ENCODE measurements at places on chromosomes 4 and X.

GRCh38 chr4:15385515-15385914 is 42.3 kb upstream of the C1QTNF7 start:
- DNase-seq, result no peak

GRCh38 chrX:20267607-20267930 is 860 bp upstream of the RPS6KA3 start:
- no peak for DNase-seq

- no peak for DNase-seq
Measured at GRCh38 chr4:182263562-182263961, 20.4 kb downstream of the TENM3 start.

- DNase-seq, result no peak
Measured at GRCh38 chrX:54934890-54935289, 14.3 kb downstream of the TRO start.

DNA sequence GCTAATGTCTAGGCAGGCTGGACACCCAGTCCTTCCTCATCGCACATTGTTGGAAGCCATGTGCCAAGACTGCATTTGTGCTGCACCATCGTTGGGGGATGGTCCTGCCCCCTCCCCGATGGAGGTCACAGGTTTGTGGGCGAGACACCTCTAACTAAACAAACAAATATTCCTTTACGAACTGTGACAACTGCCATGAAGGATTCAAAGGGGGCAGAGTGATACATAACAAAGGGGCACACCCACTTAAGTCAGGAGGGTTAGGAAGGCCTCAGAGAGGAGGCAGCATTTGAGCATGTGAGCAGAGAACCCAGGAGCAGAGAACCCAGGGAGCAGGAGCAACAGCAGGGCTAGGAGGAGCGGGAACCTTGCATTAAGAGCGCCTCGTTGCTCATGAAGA is 37.1 kb downstream of the TRIM2 start:
- DNase-seq, result no peak

GRCh38 chrX:136028383-136028984 is 43.2 kb downstream of the SLC9A6 start:
- peak; percentile 8 for DNase-seq

DNA sequence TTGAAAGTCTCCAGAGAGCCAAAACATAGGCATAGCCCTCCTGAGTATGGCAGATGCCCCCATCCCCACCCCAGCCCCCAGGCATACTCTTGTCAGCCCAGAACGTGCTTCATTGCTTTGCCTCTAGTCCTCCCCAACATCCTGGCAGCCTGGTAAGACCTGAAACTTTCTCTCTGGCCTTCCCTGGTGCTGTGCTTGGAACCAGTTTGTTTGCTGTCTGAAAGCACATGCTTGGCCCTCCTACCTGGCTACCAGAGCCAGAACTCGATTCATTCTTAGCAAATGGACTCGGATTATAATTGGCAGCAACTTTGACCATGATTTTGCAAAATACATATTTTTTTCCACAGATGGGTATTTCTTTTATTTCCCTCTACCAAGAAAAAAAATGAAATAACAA is 248.1 kb downstream of the USP46 start:
- DNase-seq, result no peak

GRCh38 chr4:173448608-173449379 is 49.9 kb upstream of the SCRG1 start:
- DNase-seq, result no peak

DNA sequence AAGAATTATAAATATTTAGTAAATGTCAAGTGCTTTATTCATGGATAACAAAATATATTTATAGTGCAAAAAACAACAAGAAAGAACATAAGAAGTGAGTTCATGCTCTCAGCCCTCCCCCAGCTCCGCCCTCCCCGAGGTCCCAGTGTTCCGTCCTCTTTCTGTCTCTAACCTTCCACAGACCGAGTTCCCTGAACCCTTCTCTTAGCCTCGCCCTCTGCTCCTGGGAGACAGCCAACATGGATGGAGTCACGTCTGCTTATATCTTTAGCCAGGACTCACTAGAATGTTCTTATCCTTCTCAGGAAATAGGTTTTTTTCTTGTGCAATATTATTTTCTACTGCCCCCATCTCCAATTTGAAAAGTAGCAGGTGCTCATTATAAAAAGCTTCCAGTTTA is 40.1 kb upstream of the HELT start:
- no peak for DNase-seq

DNA sequence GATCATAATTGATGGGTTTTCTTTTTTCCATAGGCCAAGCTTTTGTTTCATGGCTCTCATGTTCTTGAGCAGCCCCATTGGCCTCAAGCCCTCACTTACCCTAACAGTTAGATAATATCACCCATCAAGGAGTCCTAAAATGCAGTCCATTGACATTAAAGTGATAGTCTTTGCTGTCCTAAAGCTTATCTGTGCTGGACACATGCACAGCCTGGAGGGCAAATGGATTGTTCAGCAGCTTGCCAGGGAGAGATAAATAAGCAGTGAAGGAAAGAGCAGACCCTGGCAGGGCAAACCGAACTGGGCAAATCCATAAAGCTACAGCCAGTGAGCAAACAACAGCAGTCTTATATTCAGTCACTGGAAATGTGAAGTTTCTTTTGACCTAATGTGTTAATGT is 199.6 kb upstream of the MID1 start:
- DNase-seq, result no peak

- DNase-seq, result no peak
Measured at GRCh38 chr4:110287130-110287529, 88.7 kb upstream of the ELOVL6 start.

- no peak for DNase-seq
Measured at GRCh38 chr4:56086073-56086541, 137.4 kb downstream of the CEP135 start.

GRCh38 chr4:27178061-27178460 is 317.4 kb downstream of the STIM2 start:
- no peak for DNase-seq

- no peak for DNase-seq
Measured at GRCh38 chr4:3864742-3865721, 98.8 kb downstream of the ADRA2C start.

- no peak for DNase-seq
Measured at GRCh38 chrX:36909676-36910030, 98.5 kb upstream of the FAM47C start.

DNA sequence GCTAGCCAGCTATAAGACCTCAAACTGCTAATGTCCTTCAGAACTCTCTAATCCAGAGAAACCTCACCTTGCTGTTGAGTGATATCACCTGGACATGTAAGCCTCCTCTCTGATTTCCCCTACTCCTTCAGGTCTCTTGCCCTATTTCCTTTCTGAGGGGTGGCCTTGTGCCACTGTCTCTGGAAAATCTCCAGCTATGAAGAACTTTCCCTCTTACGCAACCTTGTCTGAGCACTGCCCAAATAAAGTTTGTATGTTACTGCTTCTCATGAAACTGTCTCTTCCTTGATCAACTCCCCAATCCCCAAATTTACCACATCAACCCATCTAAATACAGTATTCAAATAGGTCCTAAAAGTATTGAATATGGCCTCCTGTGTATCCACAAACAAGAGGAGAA is 53.5 kb upstream of the VEGFD start:
- DNase-seq, result no peak

DNA sequence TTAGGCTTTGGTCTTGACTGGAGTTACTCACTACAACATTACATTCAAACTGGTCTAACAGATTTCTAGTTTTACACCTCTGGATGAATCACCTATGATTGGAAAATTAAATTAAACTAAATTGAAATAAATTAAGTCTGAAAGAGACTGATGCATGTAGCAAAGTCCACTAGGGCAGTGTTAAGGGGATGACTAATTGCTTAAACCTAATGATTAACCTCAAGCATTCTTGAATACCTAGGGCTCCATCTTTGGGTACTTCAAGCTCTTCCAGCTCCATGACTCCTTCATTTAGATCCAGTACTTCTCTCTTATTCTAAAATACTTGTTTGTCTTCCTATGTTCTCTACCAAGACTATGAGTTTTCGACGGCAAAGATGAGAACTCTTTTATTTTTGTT is 86.8 kb downstream of the SH2D1A start:
- DNase-seq, result no peak

GRCh38 chr4:184573701-184574100 is 75.5 kb downstream of the CASP3 start:
- no peak for DNase-seq

DNA sequence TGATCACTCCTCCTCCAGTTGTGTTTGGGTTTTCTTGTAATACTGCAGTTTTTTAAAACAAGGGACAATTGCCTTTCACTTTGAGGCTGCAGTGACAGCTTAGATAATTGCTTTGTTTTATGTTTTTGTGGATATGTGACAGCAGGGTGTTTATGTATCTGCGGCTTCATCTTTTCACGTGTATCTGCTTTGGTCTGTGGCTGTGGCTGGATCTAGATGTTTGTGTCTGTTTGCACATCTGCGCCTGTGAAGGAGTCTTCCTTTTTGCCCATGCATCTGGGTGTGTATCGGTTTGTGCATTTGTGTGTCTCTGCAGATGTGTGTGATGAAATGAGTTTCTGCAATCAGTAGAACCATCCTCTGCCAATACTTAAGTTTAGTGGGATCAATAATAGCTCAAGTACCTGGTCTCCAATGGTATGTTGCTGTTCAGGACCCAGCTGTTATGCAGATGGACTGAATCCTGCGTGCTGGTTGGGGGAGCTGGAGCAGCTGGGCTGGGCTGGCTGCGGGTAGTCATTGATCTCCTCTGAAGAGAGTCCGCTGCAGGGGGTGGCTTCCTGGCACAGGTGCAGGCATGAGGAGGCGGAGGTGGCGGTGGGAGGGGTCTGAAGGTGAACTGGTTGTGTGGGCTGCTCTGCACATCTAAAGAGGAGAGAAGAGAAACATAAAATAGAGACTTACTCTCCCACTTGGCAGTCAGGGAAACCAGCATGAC is 390.3 kb downstream of the SH2D1A start:
- DNase-seq, result peak; percentile 81

GRCh38 chr4:95318483-95318882 is 230.3 kb downstream of the UNC5C start:
- DNase-seq, result no peak

GRCh38 chr4:7423801-7424552 is 10.8 kb downstream of the PSAPL1 start:
- DNase-seq, result no peak

GRCh38 chrX:67207912-67208311 is 335.9 kb upstream of the AR start:
- no peak for DNase-seq

DNA sequence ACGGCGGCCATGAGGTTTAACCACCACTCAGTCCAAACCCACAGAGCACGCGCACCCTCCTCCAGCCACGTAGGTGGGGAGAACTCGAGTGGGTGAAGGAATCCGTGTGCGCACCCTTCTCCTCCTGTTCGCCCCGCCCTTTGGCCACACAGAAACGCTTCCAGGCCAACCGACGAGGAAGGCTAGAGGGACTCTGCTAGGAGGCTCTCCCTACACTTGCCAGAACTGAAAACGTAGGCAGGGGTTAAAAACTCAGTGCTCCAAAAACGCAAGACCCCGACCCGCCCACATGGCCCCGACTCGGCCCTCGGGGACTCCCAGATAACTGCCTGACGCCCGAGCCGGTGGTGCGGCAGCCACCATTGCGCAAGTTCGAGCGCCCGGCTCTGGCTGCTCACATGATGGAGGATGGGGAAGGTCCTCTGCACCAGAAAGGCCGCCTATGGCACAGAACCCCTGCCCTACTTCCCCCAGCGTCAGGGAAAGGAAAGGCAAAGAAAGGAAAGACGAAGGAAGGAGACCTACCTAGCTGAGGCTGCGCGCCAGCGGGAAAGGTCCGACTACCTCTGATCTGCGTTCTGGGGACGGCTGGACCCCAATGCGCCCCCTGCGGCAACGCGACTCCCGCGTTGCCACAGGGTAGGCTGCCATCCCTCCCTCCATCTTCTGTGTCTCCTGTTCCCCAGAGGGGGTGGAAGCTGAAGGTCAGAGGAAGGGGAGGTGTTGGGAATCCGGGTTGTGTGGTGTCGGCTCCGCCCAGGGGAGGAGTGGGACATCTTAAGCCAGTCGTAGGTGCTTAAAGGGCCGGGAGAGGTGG is 201.9 kb upstream of the AGTR2 start:
- no peak for DNase-seq

DNA sequence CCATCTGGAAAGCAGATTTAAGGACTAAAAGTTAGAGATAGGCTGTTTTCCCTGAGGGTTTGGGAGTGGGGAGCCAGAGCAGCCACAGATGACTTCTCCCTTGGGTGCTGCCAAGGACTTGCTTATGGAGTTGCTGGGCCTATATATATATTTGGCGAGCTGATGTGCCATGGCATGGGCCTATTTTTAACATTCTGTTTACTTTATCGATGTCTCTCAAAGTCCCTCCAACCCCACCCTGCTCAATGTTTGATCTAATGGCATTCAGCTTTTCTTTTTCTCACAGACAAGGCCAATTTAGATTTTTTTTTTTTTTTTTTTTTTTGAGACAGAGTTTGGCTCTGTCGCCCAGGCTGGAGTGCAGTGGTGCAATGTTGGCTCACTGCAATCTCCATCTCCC is 6.1 kb upstream of the CUL4B start:
- no peak for DNase-seq

GRCh38 chr4:38141808-38142500 is 181.8 kb downstream of the PTTG2 start:
- no peak for DNase-seq

DNA sequence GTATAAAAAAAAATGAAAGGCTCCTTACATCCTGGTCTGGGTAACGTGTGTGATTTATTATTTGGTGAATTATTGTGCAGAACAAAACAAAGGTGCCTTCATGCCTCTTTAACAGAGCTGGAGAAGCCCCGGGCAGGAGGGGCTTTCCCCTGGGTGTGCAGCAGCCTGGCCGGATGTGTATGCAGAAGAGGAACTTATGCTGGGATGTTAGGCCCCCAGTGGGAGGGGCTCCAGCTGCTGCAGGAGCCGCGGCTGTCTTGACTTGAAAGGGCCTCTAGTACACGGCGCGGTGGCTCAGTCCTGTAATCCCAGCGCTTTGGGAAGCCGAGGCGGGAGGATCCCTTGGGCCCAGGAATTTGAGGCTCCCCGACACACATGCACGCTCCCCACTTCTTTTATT is 16.0 kb downstream of the CCNQ start:
- DNase-seq, result peak; percentile 69

- DNase-seq, result no peak
Measured at GRCh38 chr4:142405695-142406498, 440.2 kb downstream of the INPP4B start.

GRCh38 chrX:38312436-38312835 is 14.9 kb downstream of the RPGR start:
- no peak for DNase-seq

- no peak for DNase-seq
Measured at GRCh38 chr4:6715704-6716017, 313 bp upstream of the BLOC1S4 start.

- peak; percentile 52 for DNase-seq
Measured at GRCh38 chr4:186190581-186191199, 677 bp upstream of the CYP4V2 start.

DNA sequence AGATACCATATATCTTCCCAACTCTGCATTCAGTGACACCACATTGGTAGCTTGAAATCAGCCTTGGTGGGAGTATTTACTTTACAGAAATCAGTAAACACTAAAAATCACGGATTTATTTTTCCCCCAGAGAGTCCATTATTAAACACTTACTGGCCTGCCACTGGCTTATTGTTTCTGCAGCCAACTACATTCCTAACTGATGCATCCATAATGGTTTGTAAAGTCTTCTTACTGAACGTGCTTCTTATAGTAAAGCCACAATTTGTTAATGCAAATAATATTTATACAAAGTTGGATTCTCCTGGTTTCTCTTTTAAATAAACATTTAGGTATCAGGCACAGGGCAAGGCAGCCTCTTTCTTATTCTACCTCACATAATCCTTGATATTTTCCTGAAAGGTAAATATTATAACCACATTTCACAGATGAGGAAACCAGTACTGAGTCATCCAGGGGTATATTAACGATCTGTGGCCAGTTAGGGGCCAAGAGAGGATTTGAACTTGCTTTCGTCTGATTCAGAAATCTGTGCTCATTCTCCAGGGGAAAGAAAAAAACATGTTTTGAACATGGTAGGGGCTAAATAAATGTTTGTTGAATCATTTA is 136.5 kb downstream of the RAB28 start:
- DNase-seq, result no peak
